Mesothelial cell of epicardium (in vitro differentiated cells): ENCODE measurements at places on chromosomes 2 and 18.

GRCh38 chr2:106996171-106996769 lies 110.3 kb upstream of the ST6GAL2 start:
- no peak for DNase-seq

- DNase-seq, result no peak
Measured at GRCh38 chr2:115484983-115485382, 1042.5 kb downstream of the DPP10 start.

GRCh38 chr2:152962446-152962845 lies 244.0 kb downstream of the ARL6IP6 start:
- DNase-seq, result no peak

GRCh38 chr18:61699397-61700110 lies 193.3 kb downstream of the RNF152 start:
- DNase-seq, result no peak

DNA sequence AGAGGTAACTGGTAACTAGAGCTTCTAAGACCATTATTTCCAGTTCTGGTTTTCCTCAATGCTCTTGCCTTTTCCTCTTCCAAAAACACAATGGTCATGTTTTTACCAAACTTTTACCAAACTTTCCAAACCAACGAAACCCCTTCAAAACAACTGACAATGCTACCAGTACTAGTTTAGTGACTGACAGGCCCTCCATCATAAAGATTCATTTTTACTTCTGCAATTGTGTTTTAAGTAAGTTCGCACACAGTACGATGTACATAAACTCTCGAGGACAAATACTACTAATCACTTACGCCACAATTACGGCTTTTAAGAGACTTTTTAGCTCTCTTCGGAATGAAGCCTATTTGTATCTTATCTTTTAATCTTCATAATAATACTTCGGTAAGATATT lies 900 bp downstream of the C18orf32 start:
- no peak for DNase-seq

- DNase-seq, result no peak
Measured at GRCh38 chr2:84857566-84857965, 23.3 kb downstream of the TRABD2A start.

DNA sequence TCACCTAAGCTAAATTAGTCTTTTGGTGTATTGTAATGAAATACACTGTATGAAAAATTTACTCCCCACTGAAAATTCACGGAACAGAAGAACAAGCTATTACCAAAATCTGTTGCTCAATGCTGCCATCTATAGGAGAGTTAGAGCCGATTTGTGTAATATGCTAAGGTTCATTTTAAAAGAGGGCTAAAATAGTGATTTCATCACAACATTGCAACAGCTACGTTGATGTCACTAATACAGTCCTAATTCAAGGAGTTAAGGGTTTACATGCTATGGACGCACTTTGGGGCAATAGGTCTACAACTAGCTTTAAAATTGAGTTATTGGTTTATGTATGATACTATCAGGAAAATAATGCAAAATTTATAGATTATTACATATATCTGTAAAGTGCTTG lies 3.0 kb upstream of the IRS1 start:
- DNase-seq, result no peak

DNA sequence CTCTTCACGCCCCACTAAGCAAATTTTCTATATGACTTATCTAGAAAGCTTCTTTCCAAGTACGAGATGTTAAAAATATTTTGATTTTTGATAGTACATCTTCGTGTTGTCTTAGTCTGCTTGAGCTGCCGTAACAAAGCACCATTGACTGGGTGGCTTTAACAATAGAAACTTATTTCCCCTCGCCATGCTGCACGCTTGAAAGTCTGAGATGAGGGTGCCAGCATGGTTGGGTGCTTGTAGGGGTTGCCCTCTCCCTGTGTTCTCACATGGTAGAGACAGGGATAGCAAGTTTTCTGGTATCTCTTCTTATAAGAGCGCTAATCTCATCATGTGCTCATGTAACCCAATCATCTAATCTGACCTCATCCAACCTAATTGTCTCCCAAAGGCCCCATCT lies 106.2 kb downstream of the TANC1 start:
- no peak for DNase-seq

DNA sequence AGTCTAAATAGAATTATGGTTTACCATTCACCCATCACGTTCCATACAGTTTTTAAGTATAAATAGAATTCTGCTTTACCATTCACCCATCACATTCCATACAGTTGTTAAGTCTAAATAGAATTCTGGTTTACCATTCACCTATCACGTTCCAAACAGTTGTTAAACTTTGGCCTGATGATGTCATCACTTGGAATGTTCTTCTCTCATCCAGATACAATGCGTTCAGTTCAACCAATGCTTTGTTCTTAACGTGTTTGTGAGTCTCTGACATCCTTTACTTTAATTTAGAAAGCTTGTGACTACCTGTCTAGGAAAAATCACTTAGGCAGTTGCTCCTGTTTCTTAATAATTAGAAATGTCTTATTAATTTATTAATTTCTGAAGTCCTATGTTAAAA lies 236.3 kb upstream of the RASGRP3 start:
- DNase-seq, result no peak
